ENCODE measurements at places on chromosomes 13 and 19. TPM values are rescaled to one million over a fixed set of nuclear protein-coding genes. Genes with fewer than 3 reads are reported as not detected.

- DNase-seq, result no peak
Observed at GRCh38 chr13:42381165-42381425, 109.1 kb downstream of the AKAP11 start.

DNA sequence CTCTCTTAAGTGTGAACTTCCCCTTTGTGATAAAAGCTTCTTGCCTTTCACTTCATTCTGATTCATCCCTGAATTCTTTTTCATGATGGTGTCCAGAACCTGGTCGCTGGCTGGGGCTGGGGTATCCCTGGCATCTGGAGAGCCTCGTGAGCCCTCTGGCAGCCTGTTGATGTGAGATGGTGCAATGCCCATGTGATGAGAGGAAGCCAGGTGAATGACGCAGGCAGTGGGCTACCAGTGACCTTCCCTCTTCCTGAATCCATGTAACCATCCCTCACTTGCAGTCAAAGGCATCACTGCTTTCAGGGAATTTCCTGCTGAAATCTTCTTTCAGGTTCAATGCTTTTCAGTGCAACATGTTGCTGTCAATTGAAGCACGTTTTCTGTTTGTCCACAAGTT lies 158.6 kb upstream of the SLC10A2 start:
- no peak for DNase-seq

- DNase-seq, result no peak
Observed at GRCh38 chr13:31311921-31312320, 112.1 kb downstream of the B3GLCT start.

Gene CEACAM18
- not detected for polyA plus RNA-seq

- DNase-seq, result no peak
Observed at GRCh38 chr19:11465600-11465999, 15.2 kb downstream of the ELAVL3 start.

Gene NCAN
- polyA plus RNA-seq, result 0.16 TPM

- DNase-seq, result no peak
Observed at GRCh38 chr13:74215420-74215819, 81.2 kb upstream of the KLF12 start.

- DNase-seq, result no peak
Observed at GRCh38 chr19:6697291-6697690, 23.2 kb downstream of the C3 start.

Gene HIPK4
- polyA plus RNA-seq, result 2.5 TPM

Gene SLC10A2
- polyA plus RNA-seq, result not detected

Gene ZBTB32
- polyA plus RNA-seq, result not detected

- no peak for DNase-seq
Observed at GRCh38 chr13:94198681-94199080, 280.8 kb downstream of the DCT start.

DNA sequence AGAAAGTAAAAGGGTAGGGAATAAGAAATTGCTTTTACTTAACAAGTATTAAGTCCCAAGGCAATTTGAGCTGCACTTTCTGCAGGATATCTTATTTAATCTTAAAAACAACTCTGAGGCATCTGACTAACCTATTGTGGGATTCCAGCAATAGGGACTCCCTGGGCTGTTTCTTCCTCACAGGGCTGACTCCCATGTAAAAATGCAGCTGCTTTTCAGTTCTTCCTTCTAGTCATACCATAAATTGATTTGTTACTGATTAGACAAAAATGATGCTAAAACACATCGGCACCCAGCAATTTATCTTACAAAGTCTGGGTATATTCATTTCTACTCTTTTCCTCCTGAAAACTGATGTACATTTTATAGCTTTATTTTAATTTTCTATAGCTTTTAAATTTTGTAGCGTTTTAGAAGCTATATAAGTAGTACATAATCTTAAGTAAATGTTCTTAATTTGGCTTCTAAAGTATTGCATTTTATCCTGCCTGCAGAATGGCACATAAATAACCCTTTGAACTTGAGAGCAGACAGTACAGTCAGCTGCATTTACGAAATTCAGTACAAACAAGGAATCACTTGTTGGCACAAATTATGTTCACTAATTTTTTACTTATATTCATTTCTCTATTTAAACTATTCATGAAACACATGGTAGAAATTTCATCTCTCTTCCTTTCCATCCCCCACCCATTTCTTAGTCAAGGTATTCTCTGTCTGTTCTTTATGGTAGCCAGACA lies 102.4 kb upstream of the FRY start:
- DNase-seq, result no peak

- DNase-seq, result no peak
Observed at GRCh38 chr19:8001651-8001994, 3.8 kb downstream of the ELAVL1 start.

- DNase-seq, result no peak
Observed at GRCh38 chr13:104810242-104810641, 1725.2 kb downstream of the EFNB2 start.

GRCh38 chr19:54136086-54136863 lies 1.3 kb upstream of the CNOT3 start:
- no peak for DNase-seq

GRCh38 chr13:79395881-79396280 lies 10.2 kb downstream of the RBM26 start:
- no peak for DNase-seq

- no peak for DNase-seq
Observed at GRCh38 chr13:51396352-51396751, 56.5 kb downstream of the INTS6 start.

Gene FFAR3
- polyA plus RNA-seq, result 0.08 TPM

- no peak for DNase-seq
Observed at GRCh38 chr13:28889086-28889732, 69.1 kb downstream of the MTUS2 start.

Gene SYNE4
- polyA plus RNA-seq, result 0.59 TPM

Gene PALM
- polyA plus RNA-seq, result 36.5 TPM

- peak; percentile 77 for DNase-seq
Observed at GRCh38 chr13:52366291-52366690, 39.7 kb downstream of the THSD1 start.

Gene GJB6
- polyA plus RNA-seq, result not detected

Gene TNFSF9
- polyA plus RNA-seq, result 0.92 TPM

DNA sequence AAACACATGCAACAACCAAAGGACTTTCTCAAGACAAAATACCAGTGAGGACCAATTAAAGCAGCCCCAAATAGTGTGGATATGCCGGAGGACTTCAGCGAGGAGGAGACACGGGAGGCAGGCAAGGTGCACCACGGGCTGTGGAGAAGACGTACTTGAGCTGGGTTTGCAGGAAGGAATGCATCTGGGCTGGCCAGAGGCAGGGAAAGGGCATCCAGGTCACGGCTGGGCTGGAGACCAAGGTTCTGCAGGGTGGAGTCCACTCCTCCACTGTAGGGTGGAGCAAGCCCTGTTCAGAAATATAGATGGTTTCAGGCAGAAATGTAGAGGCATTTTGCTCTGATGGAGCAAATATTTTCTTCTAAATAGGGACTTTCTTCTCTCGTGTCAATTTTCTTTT lies 36.6 kb upstream of the MEDAG start:
- no peak for DNase-seq

DNA sequence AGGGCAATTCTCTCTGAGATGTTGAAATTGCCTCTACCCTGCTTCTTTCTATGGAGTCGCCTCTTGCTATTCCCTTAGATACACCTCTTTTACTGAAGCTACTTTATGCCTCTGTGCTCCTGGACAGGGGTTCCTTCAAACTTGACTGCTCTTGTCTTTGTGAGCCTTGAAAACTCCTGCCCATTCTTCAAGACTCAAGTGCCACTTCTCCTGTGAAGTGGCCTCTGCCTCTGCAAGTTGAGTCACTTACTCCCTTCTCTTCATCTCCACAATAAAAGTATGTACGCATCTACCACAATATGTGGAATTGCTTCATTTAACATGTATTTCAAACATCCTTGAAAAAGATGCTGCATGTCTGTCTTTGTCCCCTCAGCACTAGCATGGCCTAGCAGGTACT lies 66.0 kb upstream of the TPP2 start:
- no peak for DNase-seq

- DNase-seq, result no peak
Observed at GRCh38 chr19:8149261-8150094, at the start of gene FBN3. TSS of gene FBN3 (minus strand) at chr19:8149592. CDS start at chr19:8147480, 2,112 bp downstream.

Gene ZNF763
- polyA plus RNA-seq, result 1.7 TPM

- no peak for DNase-seq
Observed at GRCh38 chr19:29671393-29672160, 6.3 kb downstream of the PLEKHF1 start.

DNA sequence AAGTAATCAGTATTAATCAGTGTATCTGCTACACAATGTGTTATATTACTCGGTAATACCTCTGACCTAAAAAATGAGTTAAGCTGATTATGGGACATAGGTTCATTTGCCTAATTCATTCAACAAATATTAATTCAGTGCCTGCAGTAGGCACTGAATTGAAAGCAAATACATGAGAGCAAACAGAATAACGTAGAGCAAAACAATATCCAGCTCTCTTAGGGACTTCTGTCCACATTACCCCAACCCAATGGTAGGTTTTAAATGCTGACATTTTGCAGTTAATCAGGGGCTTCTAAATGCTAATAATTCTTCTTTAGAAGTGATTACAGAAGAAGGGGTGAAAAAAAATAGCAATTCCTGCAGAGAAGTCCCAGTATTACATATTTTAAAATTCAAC lies 4.9 kb downstream of the RCBTB2 start:
- DNase-seq, result no peak

Gene LGALS4
- polyA plus RNA-seq, result 0.99 TPM

GRCh38 chr19:40604171-40604646 lies 3.0 kb downstream of the LTBP4 start:
- no peak for DNase-seq

Gene SLC46A3
- 1.5 TPM for polyA plus RNA-seq

- no peak for DNase-seq
Observed at GRCh38 chr13:65965501-65965900, 1264.6 kb downstream of the PCDH9 start.

DNA sequence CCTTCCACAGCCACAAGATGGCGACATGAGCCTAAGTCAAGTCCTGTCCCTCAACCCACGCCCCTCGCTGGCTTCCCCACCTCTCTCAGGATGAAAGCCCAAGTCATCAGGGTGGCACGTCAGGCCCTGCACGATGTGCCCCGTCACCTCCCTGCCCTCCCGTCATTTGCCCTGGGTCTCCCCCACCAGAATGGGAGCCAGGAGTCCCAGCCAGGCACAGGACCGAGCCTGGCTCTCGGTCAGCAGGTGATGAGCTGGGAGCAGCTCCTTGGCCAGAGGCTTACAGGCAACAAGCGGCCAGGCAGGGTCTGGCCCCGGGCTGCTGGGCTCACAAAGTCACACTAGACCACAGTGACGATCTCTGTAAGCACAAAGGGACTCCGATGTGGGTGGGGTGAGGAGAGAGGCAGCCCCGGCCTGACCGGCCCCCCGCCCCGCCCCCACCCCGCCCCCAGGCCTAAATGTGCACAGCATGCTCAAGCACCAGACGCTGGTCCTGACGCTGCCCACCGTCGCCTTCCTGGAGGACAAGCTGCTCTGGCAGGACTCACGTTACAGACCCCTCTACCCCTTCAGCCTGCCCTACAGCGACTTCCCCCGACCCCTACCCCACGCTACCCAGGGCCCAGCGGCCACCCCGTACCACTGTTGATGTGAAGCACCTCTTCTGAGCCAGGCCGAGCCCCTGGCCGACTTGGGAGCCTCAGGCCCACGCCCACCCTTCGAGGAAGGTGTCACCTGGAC lies 7.3 kb downstream of the MRPL4 start:
- peak; percentile 51 for DNase-seq

DNA sequence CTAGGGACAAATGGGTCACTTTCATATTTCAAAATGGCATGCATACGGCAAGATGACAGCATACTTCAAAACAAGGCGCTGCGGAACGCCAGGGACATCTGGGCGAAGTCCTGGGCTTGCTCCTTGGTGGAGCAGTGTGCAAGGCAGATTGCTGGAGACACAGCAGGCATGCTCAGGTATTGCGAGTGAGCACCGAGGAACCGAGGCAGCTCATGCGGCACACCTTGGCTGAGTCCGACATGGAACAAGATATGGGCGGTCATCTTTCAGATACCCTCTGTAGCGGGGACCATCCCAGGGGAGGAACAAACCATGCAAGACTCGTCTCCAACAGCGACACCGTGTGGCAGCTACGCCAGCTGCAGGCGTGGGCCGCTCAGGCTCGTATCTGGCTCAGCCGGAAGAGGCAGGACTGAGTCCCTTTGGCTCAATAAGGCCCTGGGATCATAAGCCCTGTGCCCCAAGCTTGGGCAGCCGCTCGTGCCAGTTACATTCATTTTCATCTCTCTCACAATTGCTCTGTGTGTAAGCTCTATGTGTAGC lies 112.4 kb downstream of the NUFIP1 start:
- DNase-seq, result no peak

DNA sequence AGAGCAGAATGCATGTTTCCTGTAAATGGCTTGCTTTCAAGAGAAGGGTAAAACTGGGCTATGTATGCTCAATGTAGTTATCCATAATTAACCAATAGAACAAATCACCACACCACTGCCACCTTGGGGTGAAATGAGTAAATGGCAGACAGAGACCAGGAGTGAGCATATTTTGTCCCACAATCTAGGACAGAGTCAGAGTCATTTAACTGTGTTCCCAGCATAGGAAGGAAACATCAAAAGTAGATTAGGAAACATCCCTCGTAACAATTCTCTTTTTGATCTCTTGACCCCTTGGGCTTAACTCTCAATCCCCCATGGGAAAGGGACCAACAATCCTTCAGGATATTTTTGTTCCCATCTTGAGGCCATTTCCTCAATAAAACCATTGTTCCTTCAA lies 224.8 kb downstream of the NHLRC3 start:
- no peak for DNase-seq

- DNase-seq, result no peak
Observed at GRCh38 chr19:48614436-48615230, at the start of gene FAM83E. TSS of gene FAM83E (minus strand) at chr19:48615076. CDS start at chr19:48613372, 1,704 bp downstream.

Gene PODNL1
- 0.75 TPM for polyA plus RNA-seq
